ENCODE measurements at places on chromosomes 2 and 18. TPM values are rescaled to one million over a fixed set of nuclear protein-coding genes. Genes with fewer than 3 reads are reported as not detected.

DNA sequence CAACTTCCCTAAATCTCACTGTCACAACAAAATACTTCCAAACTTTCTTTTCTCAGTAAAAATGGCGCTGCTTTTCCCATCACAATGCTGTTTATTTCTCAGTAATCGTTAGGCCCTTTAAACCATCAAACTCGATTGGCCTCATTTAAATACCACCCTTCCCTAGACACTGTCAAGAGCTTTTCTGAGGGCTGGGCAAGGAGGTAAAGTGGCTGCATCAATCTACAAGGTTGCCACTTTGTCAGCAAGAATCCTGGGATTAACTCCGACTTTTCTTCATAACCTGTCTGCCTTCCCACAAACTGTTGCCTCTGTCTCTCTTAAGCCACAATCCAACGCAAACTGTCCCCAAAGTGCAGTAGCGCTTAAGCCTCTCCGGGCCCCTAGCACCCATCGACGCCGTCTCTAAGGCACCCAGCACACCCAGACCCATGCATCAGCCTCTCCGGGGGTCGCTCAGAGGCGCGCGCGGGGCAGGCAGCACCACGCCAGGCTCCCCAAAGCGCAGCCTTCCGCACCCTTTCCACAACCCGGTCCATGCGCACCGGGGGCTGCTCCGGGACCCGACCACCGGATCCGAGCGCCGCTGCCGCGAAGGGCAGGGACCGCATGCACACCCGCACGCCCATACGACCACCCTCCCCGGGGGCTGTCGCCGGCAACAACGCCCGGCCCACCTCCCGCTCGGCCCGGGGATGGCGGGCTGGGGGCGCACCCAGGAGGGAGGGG is 683 bp downstream of the MBOAT2 start:
- DNase-seq: peak; percentile 31

ZNF385B gene
- 2.2 TPM for total RNA-seq

DNA sequence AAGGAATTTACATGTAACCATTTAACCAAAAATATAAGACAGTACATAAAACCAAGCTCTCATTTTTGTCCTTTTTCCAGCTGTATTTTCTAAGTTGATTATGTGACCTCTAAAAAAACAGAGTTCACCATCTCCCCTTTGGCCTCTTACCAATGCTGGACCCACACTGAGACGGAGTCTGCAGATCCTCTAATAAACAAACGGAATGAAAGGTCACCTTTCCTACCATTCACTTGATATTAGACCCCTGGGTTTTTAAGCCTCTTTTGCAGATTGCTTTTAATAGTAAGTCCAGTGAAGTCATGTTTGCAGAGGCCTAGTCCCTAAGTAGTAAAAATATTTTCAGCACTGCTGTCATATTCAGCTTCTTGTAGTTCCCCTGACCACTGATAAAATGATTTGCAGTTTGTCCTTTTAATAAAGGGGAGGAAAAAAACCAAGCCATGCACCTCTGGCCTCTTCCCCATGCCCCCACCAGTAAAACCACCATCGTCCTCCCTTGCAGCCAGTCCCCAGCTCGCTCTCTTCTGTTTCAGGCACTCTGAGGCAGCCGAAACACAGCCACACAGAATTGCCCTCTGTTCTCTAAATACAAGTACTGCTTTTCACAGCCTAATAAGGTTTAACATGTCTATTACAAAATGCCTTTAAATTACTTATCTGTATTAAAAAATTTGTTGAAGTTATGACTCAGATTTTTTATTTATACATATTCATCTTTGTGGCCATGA is 427.5 kb downstream of the PARD3B start:
- no peak for DNase-seq

- no peak for DNase-seq
Observed at GRCh38 chr2:73601780-73602179, 40.4 kb downstream of the NAT8 start.

DNA sequence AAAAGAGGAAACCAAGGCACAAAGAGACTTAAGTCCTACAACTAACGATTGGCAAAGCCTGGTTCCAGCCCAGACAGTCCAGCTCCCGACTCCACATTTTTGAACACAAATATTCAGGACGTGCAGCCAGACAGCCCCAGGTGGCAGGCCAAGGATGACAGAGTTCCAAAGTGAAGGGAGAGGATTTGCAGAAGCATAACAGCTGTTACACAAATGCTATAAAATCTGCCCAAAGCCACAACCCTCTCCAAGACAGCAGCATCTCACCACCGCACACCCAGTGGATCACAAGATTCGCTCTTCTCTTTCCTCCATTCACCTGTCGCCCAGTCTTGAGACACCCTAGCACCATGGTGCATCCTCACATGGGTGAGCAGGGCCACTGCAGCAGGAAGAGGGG is 227.1 kb upstream of the ID2 start:
- DNase-seq: no peak

DNA sequence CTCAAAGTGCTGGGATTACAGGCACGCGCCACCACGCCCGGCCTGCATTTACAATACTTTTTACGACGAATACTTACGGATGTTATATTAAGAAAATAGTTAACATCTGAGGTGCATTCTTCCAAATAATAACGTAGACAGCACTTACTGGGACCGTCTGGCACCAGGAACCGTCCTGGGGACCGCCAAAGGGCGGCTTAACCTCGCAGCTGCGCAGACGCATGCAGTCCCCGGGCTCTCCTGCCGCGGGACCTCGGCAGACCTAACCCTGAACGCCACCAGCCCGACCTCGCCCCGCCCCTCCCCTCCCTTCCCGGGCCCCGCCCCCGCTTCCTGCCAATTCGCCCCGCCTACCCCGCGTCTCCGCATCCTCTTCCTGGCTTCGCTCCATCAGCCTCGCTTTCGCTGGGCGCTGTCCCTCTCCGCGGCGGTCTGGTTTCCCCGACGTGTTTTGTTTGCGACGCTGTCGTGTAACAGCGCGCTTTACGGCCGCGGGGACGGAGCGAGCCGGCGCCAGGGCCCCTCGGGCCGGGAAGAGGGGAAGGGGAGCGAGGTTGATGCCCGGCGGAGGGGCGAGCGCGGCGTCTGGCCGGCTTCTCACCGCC is at the start of gene CNOT11:
TSS of gene CNOT11 (plus strand) at position 479 of the 605 bp plus-strand sequence. CDS start at position 558, 79 bp downstream.
- DNase-seq: peak; percentile 100

IL36G gene
- not detected for total RNA-seq

GRCh38 chr2:38386377-38386776 is 9.3 kb upstream of the ATL2 start:
- no peak for DNase-seq

- DNase-seq: no peak
Observed at GRCh38 chr18:6059551-6059950, 164.2 kb upstream of the TMEM200C start.

GRCh38 chr18:55790296-55790695 is 202.3 kb upstream of the TCF4 start:
- no peak for DNase-seq

DNA sequence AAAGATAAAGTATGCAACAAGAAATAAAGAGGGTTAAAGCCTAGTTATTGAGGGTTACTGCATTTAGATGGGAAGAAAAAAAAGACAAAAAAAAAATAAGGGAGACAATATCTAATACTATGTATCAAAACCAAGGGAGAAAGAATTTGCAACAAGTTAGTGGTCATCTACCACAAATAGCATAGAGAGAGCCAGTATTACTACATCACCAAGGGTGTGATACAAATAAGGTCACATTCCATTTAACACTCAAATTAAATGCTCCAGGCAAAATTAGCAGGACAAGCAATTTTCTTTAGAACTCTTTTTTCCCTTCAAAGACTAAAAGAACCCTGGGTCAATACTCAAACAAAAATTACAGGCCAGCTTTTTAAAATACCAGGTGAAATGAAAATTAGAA is 115.1 kb upstream of the GULP1 start:
- no peak for DNase-seq

SLC16A14 gene
- 12.5 TPM for total RNA-seq

- no peak for DNase-seq
Observed at GRCh38 chr2:153235516-153235915, 243.0 kb downstream of the RPRM start.

- DNase-seq: no peak
Observed at GRCh38 chr2:58535990-58536389, 294.9 kb upstream of the FANCL start.

DNA sequence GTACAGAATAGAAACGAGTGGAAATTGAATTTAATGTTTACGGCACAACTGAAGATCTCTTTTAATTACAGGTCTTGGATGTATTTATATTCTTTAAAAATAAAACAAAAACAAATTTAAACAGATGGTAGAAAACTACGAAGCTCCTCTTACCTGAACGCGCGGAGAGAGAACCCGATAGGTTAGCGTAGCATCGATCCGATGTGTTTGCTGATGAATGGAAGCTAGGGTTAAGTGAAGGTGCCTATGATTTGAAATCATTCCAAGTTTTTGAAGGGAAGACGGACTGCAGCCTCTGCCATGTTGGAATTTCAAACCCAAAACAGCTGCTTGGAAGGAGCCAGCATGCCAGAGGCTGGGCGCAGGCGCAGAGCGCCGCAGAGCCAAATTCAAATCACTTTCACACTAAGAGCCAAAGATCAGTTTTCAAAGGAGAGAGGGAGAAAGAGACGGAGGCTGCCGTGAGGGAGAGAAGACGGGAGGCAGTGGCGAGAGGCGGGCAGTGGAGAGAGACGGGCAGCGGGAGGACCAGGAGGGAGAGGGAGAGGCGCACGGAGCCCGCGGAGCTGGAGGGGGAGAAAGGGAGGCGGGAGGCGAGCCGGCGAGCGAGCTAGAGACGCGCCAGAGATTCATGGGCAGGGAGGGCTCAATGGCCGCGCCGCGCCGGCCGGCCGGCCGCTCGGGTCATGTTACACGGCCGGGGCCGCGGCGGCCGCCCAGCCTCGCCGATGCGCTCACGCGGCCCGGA is at the start of gene FIGN:
TSS of gene FIGN (minus strand) at position 324 of the 748 bp plus-strand sequence. CDS start 1,081 bp downstream, outside the sequence.
- peak; percentile 60 for DNase-seq

GRCh38 chr2:73908689-73909652 is 16.2 kb downstream of the ACTG2 start:
- DNase-seq: no peak

POMC gene
- 0.31 TPM for total RNA-seq

RBM44 gene
- total RNA-seq: 0.07 TPM

DNA sequence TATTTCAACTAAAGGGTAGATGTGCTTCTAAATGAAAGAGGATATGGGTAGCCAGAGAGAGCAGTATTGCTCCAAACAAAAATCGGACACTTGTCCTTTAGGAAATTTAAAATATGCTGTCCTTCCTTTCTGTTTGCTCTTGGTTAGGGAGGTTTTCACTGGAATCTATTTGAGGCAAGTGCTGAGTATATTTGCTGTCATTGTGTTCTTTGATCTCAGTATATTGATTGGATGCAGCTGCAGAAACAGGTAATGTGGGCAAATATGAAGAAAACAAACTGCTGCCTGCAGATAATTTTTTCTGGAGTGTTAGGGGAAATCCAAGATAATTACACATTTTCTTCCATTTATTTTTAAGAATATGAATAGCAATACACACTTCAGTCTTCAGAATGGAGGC is 410.2 kb downstream of the NCKAP5 start:
- DNase-seq: no peak

IL36RN gene
- total RNA-seq: not detected

- DNase-seq: no peak
Observed at GRCh38 chr2:171960570-171960969, 38.3 kb downstream of the HAT1 start.

UGT1A5 gene
- 2.1 TPM for total RNA-seq

- no peak for DNase-seq
Observed at GRCh38 chr2:60152226-60152833, 401.1 kb downstream of the BCL11A start.

GRCh38 chr2:241002275-241003046 is 4.0 kb downstream of the SNED1 start:
- no peak for DNase-seq

DNA sequence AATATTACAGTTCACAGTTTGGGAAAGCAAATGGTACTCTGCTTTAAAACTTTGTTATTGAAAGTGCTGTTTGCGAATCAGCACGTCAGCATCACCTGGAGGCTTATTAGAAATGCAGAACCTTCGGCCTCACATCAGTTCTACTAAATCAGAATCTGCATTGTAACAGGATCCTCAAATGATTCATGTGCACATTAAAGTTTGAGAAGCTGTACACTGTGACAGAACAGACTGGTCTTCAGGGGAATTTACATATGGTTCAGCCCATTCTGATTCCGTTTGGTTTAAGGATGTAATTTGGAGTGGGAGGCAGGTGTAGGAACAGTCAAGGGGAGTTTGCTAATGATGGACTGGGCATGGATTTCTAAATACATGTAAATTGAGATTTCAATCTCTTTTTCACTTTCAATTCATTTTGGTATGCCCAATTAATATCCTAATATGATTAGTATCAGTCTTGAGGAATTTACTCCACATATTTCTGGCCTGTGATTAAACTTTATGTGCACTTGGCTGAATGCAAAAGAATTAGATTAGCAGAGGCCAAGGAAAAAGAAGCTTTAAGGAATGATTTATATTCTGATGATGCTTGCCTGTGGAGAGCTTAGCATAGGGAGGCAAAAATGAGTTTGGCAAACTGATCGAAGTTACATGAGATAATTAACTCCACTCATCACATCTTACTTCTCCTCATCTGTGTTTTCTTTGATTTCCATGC is 248.8 kb downstream of the XIRP2 start:
- DNase-seq: no peak

- no peak for DNase-seq
Observed at GRCh38 chr18:24306201-24306600, 91.4 kb downstream of the OSBPL1A start.

DNA sequence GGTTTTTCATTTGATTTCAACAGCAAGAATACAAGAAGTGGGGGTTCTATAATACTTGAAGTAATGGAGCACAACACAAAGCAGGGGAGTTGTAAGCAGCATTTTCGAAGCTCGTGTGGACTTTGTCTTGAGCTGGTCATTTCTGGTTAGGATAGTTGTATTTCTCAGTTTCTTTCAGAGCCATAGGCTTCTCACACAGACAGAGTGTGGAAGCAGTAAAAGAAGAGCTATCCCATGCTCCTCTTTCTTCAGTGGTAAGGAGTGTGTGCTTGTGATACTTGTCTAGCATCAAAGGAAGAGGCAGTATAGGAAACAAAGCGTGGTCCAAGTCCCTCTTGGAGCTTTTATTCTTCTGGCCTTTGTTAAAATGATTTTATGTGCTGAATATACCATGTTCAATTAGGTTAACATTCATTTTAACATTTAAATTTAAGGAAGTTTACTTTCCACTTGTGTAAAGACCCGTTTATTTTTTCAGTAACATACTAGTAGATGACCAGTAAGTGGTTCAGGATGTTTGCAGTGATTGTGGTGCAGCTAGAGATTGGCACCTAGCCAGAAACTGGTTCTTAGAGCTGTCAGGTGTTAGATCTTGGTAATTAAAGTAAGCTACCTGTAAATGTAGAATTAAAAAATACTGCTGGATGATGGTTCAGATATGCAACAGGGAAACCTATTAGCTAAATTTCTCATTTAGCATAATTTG is 14.6 kb downstream of the CCNYL1 start:
- DNase-seq: no peak

- no peak for DNase-seq
Observed at GRCh38 chr18:8117006-8117371, 492.2 kb upstream of the RAB12 start.

- DNase-seq: no peak
Observed at GRCh38 chr2:19689646-19690168, 212.1 kb downstream of the TTC32 start.

PROKR1 gene
- 0.73 TPM for total RNA-seq

- no peak for DNase-seq
Observed at GRCh38 chr2:157256626-157257025, 879 bp upstream of the GALNT5 start.

GRCh38 chr2:862355-862687 is 88.3 kb upstream of the SNTG2 start:
- DNase-seq: no peak

Data from mucosa of descending colon (tissue), 3 donors.